ENCODE measurements at places on chromosomes 2 and 18. TPM values are rescaled to one million over a fixed set of nuclear protein-coding genes. Genes with fewer than 3 reads are reported as not detected.

- H3K4me1 ChIP-seq: peaks cover 24% of the 10 kb centered on the region
- H3K27ac ChIP-seq: peak overlapping the region; percentile 31
- H3K4me3 ChIP-seq: no peak overlapping the region
- no peaks in the 10 kb centered on the region for H3K27me3 ChIP-seq
- no peaks in the 10 kb centered on the region for H3K36me3 ChIP-seq
- DNase-seq: no peak
Observed at GRCh38 chr18:77000527-77000926, 132.1 kb downstream of the MBP start.

GRCh38 chr18:79875531-79875919 lies 75.9 kb downstream of the SLC66A2 start:
- no peak for DNase-seq
- H3K4me3 ChIP-seq: no peak overlapping the region
- no peaks in the 10 kb centered on the region for H3K36me3 ChIP-seq
- no peaks in the 10 kb centered on the region for H3K4me1 ChIP-seq

SERPINB3 gene
- total RNA-seq: not detected

GRCh38 chr2:102315921-102316320 lies 4.6 kb downstream of the IL1RL1 start:
- H3K4me1 ChIP-seq: peaks cover 31% of the 10 kb centered on the region
- no peak for DNase-seq
- H3K4me3 ChIP-seq: no peak overlapping the region

MFSD2B gene
- total RNA-seq: 0.21 TPM

GRCh38 chr2:142841788-142842187 lies 35.7 kb upstream of the KYNU start:
- H3K27me3 ChIP-seq: no peaks in the 10 kb centered on the region
- no peak overlapping the region for H3K27ac ChIP-seq
- no peak overlapping the region for H3K4me3 ChIP-seq

Measured in natural killer cell treated with Interleukin-12 subunit alpha and Interleukin-12 subunit beta and Interleukin-15 and Interleukin-18, amount 100 ng/mL, for 72 hours (primary cell).